ENCODE measurements at places on chromosomes 12 and 14. TPM values are rescaled to one million over a fixed set of nuclear protein-coding genes. Genes with fewer than 3 reads are reported as not detected.

DNA sequence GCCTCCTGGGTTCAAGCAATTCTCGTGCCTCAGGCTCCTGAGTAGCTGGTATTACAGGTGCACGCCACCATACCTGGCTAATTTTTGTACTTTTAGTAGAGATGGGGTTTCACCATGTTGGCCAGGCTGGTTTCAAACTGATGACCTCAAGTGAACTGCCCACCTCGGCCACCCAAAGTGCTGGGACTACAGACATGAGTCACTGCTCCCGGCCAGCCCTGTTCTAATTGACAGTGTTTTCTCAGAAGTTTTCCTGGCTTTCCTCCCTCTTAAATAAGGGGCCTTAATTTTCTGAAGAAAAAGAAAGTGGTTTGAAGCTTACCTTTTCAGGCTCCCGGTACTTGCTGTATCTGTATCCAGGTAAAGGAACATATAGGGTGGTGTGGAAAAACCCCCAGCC, 1.7 kb downstream of the HAL start:
- no peak overlapping the region for H3K27ac ChIP-seq
- H3K36me3 ChIP-seq, result no peaks in the 10 kb centered on the region
- H3K4me1 ChIP-seq, result no peaks in the 10 kb centered on the region
- no peak for DNase-seq
- no peaks in the 10 kb centered on the region for H3K27me3 ChIP-seq

- no peaks in the 10 kb centered on the region for H3K36me3 ChIP-seq
- H3K4me1 ChIP-seq, result peaks cover 25% of the 10 kb centered on the region
- no peaks in the 10 kb centered on the region for H3K27me3 ChIP-seq
- H3K27ac ChIP-seq, result peak overlapping the region; percentile 76
- no peak for DNase-seq
- H3K4me3 ChIP-seq, result no peak overlapping the region
Observed at GRCh38 chr12:110365489-110366320, 37.8 kb downstream of the ANAPC7 start.

The ADAM21 gene
- total RNA-seq, result 0.11 TPM

GRCh38 chr14:75070383-75070782, 942 bp downstream of the ZC2HC1C start:
- H3K27me3 ChIP-seq, result no peaks in the 10 kb centered on the region
- H3K36me3 ChIP-seq, result no peaks in the 10 kb centered on the region
- peak overlapping the region; percentile 84 for H3K4me3 ChIP-seq
- no peak for DNase-seq
- H3K27ac ChIP-seq, result peak overlapping the region; percentile 91

The TAS2R7 gene
- total RNA-seq, result not detected

The SYCP3 gene
- not detected for total RNA-seq

DNA sequence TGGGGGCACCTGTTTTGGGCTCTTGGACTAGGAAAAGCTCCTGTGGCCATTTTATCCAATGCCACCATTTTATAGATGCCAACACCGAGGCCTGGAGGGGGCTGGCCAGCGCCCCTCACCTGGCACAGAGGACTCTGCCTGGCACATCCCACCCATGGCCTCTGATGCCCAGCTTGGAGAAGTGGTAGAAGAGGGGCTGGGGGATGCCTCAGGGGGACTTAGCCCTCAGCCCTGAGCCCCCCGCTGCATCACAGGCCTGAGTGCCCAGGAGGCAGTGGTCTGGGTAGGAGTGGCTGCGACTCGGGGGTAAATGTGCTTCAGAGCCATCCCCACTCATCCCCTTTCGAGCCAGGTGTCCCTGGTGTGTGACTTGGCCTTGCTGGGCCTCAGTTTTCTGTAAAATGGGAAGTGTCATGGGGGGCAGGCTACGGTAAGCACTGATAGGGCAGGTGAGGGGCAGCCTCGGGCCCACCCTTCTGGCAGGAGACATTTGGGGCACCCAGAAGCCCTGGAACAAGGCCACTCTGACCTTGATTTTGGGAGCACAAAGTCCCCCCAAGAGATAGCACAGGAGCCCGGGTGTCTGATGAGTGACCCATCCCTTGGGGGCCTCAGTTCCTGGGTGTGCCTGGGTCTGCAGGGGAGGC, 22.5 kb downstream of the SH2B3 start:
- H3K4me3 ChIP-seq, result no peak overlapping the region
- peak overlapping the region; percentile 60 for H3K27ac ChIP-seq
- H3K36me3 ChIP-seq, result no peaks in the 10 kb centered on the region
- H3K4me1 ChIP-seq, result peaks cover 33% of the 10 kb centered on the region
- H3K27me3 ChIP-seq, result no peaks in the 10 kb centered on the region

The AKAP3 gene
- 2.8 TPM for total RNA-seq

- DNase-seq, result no peak
- peaks cover 17% of the 10 kb centered on the region for H3K4me1 ChIP-seq
- no peak overlapping the region for H3K27ac ChIP-seq
- H3K27me3 ChIP-seq, result no peaks in the 10 kb centered on the region
Observed at GRCh38 chr12:95198914-95199313, 18.4 kb downstream of the FGD6 start.

DNA sequence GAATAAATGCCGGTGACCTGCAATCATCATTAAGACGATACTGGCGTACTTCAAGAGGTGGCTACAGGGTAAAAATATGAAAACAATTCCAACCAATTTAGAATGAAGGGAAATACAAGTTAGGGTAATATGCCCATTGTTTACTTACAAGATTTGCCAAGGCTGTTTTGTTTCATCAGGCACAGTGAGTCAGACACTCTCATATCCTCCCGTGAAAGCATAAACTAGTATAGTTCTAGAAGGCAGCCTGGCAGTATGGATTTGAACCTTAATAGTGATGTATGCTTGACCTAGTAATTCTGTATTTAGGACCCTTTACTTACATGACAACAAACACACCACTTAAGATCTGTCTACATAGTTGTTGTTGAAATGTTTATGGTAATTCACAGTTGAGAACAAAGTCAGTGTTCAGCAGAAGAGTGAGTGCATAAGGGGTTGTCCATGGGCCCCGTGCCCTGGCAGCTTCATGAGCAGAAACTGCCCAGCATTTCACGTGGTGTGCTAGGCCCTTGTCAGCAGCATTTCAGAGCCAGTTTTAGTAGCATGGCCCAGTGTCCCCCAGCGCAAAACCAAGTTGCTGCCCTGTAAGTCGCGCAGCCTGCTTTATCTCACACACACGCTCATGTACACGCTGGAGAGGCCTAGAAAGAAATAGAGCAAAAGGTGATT, 80.8 kb downstream of the EP400 start:
- H3K27me3 ChIP-seq, result no peaks in the 10 kb centered on the region
- H3K4me3 ChIP-seq, result no peak overlapping the region
- DNase-seq, result no peak
- H3K4me1 ChIP-seq, result no peaks in the 10 kb centered on the region

DNA sequence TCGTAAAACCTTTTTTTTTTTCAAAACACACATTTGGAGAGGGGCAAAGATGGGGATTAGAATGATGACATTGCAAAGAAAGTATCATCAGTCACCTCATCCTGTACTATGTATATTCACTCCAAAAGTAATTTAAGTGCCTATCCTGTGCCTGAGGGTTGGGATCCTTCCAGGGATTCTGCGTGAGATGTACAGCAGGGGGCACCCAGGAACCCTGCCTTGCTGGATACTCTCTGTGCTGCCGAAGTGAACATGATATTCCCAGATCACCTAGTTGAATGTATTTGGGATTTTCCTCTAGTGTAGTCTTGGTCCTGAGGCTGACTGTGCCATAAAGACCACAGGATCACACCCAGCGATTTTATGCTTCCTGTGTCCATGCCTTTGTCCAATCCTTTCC, 372.7 kb downstream of the IPO8 start:
- no peak overlapping the region for H3K27ac ChIP-seq
- H3K4me1 ChIP-seq, result no peaks in the 10 kb centered on the region
- H3K27me3 ChIP-seq, result no peaks in the 10 kb centered on the region

DNA sequence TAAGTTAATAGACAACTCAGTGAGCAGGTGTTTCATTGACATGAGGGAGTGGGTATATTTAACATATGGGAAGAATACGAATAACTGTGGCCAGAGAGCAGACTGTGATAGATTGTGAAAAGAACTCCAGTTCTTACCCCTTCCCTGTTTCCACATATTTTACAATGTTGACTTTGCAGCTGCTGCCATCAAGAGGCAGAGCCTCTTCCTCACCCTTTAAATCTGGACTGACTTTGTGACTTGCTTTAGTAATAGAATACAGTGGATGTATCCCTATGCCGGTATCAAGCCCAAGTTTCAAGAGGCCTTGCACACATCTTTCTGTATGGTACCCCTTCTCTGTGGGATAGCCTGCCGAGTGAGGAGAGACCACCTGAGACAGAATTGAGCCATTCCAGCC, 356.7 kb downstream of the ETNK1 start:
- H3K4me1 ChIP-seq, result no peaks in the 10 kb centered on the region
- H3K4me3 ChIP-seq, result no peak overlapping the region
- no peaks in the 10 kb centered on the region for H3K27me3 ChIP-seq

GRCh38 chr12:26287671-26288381, 92.5 kb downstream of the SSPN start:
- no peak for DNase-seq
- peaks cover 7% of the 10 kb centered on the region for H3K4me1 ChIP-seq
- H3K4me3 ChIP-seq, result no peak overlapping the region

- H3K36me3 ChIP-seq, result no peaks in the 10 kb centered on the region
- peak overlapping the region; percentile 90 for H3K27ac ChIP-seq
- DNase-seq, result peak; percentile 90
- H3K27me3 ChIP-seq, result no peaks in the 10 kb centered on the region
- peak overlapping the region; percentile 76 for H3K4me3 ChIP-seq
- peaks cover 32% of the 10 kb centered on the region for H3K4me1 ChIP-seq
Observed at GRCh38 chr14:95515596-95516552, 576 bp downstream of the SYNE3 start.

- no peak within 1 kb of the TSS for H3K27ac ChIP-seq
- H3K36me3 ChIP-seq, result no peaks in the 10 kb centered on the region
- peaks cover 5% of the 10 kb centered on the region for H3K4me1 ChIP-seq
- peak; percentile 84 for DNase-seq
- peak within 1 kb of the TSS; percentile 55 for H3K4me3 ChIP-seq
Observed at GRCh38 chr12:51424662-51425539, at the start of gene SLC4A8. Gene SLC4A8 (plus strand): TSS chr12:51424831. CDS start chr12:51424988, 157 bp downstream.

- no peaks in the 10 kb centered on the region for H3K27me3 ChIP-seq
- H3K4me1 ChIP-seq, result no peaks in the 10 kb centered on the region
- no peak overlapping the region for H3K4me3 ChIP-seq
- no peak for DNase-seq
Observed at GRCh38 chr14:73289308-73289707, 52.0 kb downstream of the PAPLN start.

DNA sequence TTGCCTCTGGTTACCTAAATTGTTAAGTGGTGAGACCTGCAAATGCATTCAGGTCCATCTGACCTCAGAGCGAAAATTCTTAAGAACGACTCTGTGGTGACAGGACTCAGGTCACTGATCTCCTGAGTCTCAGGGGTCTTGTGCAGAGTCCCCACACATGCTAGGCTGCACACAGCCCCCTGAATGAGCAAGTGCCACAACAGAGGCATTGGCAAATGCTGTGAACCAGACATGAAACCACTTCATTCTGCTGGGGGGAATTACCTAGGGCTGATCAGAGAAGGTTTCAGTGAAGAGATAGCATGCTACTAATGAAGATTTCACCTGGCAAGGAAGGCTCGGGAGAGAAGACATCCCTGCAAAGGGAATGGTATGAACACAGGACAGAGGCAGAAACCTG, 281.6 kb downstream of the ITPR2 start:
- no peaks in the 10 kb centered on the region for H3K4me1 ChIP-seq
- no peak overlapping the region for H3K27ac ChIP-seq
- peaks cover 2% of the 10 kb centered on the region for H3K36me3 ChIP-seq
- no peak for DNase-seq

The TMTC1 gene
- total RNA-seq, result 176 TPM

GRCh38 chr14:105173901-105174894, 5.6 kb upstream of the JAG2 start:
- no peaks in the 10 kb centered on the region for H3K27me3 ChIP-seq
- H3K4me3 ChIP-seq, result no peak overlapping the region
- H3K27ac ChIP-seq, result no peak overlapping the region

- H3K27ac ChIP-seq, result no peak overlapping the region
- H3K27me3 ChIP-seq, result no peaks in the 10 kb centered on the region
- no peaks in the 10 kb centered on the region for H3K36me3 ChIP-seq
- peaks cover 9% of the 10 kb centered on the region for H3K4me1 ChIP-seq
- no peak for DNase-seq
- no peak overlapping the region for H3K4me3 ChIP-seq
Observed at GRCh38 chr12:64582114-64582513, 28.2 kb upstream of the RASSF3 start.

DNA sequence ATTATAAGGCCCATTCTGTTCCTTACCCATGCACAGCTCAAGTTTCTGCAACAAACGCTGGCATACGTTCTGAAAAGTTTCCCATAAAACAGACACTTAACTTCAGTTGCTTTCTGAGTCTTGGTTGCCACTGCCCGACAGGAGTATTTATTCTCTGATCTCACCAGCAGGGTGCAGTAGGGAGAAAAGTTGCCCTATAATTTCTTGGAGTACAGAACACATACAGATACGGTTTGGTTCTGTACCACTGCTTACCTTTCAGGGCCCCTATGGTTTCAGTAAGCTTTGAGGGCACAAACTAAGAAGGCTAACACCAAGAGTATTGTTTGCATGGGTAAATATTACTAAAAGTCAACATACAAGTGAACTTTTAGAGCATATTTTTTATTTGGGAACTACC, 77.9 kb downstream of the SPATA7 start:
- H3K4me3 ChIP-seq, result no peak overlapping the region
- no peak overlapping the region for H3K27ac ChIP-seq
- no peaks in the 10 kb centered on the region for H3K4me1 ChIP-seq
- peaks cover 24% of the 10 kb centered on the region for H3K36me3 ChIP-seq
- no peaks in the 10 kb centered on the region for H3K27me3 ChIP-seq

DNA sequence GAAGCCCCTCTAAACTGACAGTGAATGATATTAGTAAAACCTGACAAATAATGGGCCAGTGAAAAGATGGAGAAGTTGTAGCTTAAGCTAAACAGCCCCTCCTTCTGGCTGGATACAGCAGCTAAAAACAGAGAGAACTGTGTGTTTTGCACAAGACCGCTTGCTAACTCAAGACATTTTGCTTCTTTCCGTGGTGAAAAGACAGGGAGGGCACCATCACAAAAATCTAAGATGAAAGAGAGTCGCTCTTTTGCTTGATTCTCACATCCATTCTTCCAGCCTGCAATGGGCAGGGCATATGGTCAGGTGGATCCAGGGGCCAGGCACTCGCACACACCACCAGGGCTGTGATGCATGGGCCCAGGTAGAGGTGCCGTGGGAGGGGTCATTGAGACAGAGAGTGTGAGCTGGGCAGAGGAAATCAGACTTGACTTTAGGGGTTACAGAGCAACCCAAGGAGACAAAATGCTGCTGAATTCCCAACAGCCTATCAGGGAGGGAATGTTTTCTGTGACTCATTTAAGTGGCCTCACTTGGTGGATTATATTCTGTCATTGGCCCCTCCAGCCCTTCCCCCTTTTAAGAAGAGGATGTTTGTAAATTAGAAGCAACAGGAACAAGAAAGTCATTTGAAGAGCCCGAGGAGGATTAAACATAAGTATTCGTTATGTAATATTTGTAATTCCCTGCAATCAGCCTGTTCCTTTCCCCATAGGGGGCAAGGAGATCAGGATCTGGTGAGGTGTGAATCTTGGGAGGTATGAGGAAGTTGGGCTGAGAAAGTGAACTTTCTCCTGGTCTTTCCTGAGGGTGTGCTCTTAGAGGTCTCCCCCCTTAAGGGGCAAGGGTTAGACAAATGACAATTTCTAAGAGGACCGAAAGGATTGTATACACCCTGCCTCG, 12.3 kb downstream of the EMP1 start:
- DNase-seq, result no peak
- peak overlapping the region; percentile 33 for H3K27ac ChIP-seq
- peaks cover 16% of the 10 kb centered on the region for H3K4me1 ChIP-seq
- no peak overlapping the region for H3K4me3 ChIP-seq
- peaks cover 14% of the 10 kb centered on the region for H3K36me3 ChIP-seq

Measured in ascending aorta (tissue), 2 donors.